ENCODE measurements at places on chromosomes 2 and 18.
A peak's percentile ranks its signal among the peaks of the same experiment; 100 is the strongest.

- DNase-seq = peak; percentile 35
These were observed 775 bp downstream of the RNF125 start for GRCh38 chr18:32019251-32019948.

DNA sequence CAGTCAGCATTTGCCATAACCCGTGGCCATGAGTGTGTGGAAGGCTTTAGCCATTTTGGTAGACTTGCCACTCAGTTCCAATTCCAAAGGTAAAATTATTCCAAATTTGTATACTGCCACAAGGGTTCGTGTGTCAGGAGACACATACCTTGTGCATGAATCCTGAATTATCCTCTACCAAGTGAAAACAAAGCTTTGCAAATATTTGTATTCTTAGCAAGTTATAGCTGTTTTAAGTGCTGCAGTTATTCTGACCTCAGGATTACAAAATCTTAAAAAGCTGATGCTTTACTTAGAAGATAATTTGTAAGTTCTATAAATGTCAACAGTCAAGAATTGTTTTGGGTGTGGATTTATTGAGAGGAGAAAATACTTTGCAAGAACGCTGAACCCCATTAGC, 100.6 kb downstream of the ANTXR1 start:
- no peak for DNase-seq

GRCh38 chr2:179243046-179243445, 21.6 kb downstream of the SESTD1 start:
- no peak for DNase-seq

GRCh38 chr18:48777026-48777743, 173.6 kb downstream of the SMAD7 start:
- peak; percentile 34 for DNase-seq

GRCh38 chr2:22375096-22375495, 1009.9 kb upstream of the KLHL29 start:
- no peak for DNase-seq

DNA sequence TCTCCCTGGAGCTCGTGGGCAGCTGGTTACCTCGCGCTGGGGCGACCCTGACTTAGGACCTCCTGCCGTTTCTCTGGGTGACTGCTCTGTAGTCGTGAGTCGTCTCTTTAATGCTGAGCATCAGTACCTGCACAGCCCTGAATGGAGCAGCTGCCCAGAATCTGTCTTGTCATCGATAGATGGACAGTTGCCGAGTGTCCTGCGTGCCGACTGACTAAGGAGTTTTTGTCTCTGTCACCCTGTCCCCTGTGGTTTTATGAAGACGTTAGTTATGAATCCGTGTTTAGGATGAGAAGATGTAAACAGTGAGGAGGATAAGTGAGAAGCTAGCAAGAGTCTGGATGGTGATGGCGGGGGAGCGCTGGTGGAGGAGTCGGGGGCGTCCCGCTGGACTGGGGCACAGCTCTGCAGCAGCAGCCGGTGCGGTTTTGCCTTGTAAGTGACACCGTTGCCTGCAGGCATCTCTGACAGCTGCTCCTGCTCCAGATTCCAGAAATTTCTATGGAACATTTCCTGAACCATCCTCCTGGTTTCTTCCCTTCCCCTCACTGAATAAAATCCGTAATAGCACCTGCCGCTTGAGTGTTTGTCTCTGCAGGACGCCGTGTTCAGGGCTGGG, 13.3 kb downstream of the AGAP1 start:
- no peak for DNase-seq

- no peak for DNase-seq
These were observed 55.4 kb downstream of the BOLA3 start for GRCh38 chr2:74092275-74092674.

GRCh38 chr2:134227666-134228065, 26.2 kb upstream of the MGAT5 start:
- no peak for DNase-seq

GRCh38 chr2:38095079-38095995, 19.4 kb upstream of the CYP1B1 start:
- no peak for DNase-seq

DNA sequence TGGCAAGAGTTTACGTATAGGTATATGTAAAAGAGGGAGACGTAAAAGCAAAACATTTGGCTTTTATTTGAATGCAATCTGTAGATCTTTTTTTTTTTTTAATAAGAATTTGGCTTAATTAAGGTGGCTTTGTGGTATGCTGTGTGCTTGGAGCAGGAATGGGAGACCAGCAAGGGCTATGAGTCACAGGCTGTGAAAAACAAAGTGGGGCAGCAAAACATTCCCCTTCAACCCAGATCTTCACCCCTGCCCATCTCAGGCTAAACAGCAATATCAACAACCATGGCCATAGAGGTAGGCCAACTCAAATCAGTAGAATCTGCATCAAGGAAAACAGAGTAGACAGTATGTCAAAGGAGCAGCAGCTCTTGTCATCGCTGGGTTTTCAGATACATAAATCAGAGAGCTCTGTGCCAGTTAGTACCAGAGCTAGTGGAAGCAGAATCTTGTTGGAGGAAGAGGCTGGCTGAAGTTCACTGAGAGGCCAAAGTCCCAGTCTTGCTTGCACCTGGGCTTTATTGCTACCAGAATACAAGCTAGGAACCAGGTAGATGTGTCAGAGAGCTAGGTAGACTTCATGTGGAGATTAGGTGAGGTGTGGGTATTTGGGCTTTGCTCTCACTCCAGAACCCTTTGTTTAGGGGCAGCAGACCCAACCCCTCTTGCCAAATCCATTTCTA, 191.5 kb upstream of the FANCL start:
- DNase-seq = no peak

- peak; percentile 5 for DNase-seq
These were observed 764.5 kb downstream of the TRIB2 start for GRCh38 chr2:13481201-13481600.

DNA sequence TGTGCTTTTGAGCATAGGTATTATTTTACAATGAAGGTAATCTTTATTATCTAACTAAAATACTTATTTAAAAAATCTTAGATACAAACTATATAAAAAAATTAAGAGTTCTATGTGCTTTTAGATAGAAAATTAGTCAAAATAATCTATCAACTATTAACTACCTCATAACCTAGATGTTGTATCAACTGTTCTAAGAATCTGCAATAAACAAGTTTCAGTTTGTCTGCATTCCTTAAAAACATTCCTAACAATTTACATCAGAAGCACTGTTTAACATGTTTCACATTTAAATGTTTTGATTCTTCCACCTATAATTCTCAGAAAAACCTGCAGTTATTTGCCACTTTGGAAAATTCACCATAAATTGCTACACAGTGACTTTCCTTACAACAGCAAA, 33.3 kb downstream of the NDUFS1 start:
- no peak for DNase-seq
